Fibroblast of villous mesenchyme (primary cell): ENCODE measurements at places on chromosomes 2 and 18. TPM values are rescaled to one million over a fixed set of nuclear protein-coding genes. Genes with fewer than 3 reads are reported as not detected.

DNA sequence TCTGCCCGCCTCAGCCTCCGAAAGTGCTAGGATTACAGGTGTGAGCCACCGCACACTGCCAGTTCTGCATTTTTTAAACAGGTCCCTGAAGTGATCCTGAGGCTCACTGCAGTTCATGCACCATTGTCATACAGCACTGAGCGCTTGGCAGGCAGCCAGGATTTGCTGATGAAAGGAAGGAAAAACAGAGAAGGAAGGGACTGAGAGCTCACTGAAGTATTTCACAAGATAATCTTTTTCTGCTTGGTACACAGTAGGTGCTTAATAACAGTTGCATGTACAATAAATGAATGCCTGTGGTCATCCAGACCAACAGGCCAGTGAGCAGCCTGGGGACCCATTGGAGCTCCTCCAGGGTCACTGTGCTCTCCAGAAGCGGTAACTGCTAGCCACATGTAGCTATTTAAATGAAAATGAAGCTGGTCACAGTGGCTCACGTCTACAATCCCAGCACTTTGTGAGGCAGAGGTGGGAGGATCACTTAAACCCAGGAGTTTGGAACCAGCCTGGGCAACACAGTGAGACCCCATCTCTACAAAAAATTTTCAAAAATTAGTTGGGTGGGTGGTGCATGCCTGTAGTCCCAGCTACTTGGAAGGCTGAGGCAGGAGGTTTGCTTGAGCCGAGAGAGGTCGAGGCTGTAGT lies 33.1 kb upstream of the SMAD7 start:
- DNase-seq = no peak

DNA sequence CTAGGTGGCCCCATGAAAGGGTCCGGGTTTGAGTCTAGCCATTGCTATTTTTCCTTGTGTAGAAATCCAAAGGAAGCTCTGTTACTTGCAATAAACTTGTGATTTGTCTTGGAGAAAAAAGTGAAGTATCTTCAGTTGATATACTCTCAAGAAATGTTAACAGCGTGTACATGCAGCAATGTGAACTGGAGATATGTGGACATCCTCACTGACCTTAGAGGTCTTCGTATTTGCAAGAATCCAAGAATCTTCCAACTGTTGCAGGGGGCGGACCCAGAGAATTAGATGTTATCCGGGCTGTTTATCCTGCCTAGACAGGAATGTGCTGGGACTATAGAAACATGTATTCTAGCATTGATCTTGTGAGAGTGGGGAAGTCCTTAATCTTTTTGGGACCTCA lies 187.6 kb downstream of the KCNS3 start:
- peak; percentile 78 for DNase-seq

- DNase-seq = no peak
Measured at GRCh38 chr2:75646090-75646582, 447 bp upstream of the MRPL19 start.

DNA sequence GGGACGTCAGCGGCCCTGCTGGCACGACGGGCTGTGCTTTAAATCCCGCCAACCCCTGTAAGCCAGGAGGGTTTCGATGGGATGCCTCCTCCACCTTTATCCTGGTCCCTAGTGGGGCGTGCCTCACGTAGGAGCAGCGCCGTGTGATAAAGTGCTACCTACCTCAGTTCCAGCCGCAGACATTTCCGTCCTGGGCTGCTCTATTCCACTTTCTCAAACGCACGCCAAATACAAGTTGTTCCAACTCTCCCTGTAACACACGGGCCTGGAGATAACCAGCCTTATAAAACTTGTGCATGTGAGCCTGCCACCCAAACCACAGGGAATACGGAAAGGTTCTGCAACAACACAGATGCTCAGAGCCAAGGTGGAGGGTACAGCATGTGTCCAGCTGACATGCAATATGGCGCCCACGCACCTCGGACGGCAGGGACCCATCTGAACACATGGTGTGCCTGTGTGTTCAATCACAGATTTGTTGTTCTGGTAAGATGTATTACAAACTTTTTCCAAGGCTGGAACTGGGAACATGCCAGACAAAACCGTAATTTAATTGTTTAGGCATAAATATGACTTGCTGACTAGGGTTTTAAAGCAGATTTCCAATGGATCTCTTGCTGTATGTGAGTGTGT lies 47.7 kb downstream of the ZNF516 start:
- peak; percentile 64 for DNase-seq

DNA sequence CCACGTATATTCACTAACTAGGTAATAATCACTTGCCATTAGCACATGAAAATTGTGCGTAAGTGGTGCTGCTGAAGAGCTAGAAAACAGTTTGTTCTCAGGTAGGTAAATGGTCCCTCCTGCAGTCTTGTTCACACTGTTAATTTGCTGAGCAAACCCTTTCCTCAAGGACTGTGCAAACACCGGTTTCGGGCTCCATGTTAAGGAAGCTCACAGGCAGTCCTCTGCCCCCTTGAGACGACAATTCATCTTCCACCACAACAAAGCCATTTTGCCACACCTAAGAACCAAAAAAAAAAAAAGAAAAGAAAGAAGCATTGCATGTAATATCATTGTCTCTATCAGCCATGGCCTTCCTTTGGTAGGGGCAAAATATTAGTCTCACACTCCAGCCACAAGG lies 193.9 kb downstream of the BCL11A start:
- no peak for DNase-seq

DNA sequence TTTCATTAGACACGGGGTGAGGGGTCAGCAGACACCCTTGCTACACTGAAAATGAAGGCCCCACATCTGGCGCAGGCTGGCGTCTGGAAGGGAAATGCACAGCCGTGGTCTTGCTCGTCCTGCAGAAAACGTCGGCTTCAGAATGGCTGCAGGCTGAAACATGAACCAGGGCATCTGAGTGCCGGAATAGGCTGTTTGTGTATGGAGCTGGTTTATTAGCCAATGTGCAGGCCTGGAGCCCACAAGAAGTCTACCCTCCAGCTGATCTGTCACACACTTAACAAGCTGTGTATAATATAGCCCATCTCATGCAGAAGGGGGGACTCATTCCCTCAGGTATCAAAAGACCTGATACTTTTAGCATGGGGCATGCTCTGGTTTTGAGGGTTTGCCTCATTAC lies 153.4 kb upstream of the SOX11 start:
- no peak for DNase-seq

GRCh38 chr18:77056344-77057005 lies 76.1 kb downstream of the MBP start:
- no peak for DNase-seq

DNA sequence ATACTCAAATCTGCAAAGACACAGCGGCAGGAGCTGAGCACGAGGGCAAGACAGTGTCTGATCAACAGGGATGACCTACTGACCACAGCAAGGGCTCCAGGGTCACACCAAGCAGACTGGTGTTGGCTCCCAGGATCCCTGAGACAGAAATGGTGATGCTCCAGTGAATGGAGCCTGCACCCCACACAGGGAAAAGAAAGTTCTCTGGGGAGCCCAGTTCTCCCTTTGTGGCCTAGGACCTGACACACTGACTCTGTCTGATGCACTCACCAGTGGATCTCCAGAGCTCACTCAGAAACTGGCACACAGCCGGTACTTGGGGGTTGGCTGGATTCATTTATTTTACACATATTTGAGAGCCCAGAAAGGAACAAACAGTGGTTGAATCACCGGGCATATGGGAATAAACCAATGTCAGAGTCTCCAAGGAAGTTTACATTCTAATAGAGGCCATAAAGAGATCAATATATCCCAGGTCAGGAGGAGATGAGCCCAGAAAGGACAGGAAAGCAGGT lies 215.6 kb upstream of the ARL4C start:
- no peak for DNase-seq

DNA sequence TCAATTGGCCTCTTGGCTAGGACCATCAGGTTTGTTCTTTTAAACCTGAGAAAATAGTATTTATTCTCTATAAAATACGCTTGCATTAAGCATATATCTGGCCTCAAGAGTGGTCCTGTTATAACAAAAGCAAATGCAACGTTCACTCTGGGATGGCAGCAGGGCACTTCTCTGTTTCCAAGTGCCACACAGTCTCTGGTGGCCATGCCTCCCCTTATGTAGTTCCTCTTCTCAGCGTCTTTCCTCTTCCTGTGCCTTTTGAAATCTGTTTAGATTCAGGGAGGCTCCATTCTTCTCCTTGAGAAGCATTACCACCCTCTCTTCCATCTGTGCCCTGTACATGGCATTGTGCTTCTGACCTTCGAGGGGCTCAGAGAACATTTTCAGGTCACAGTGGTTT lies 51.9 kb downstream of the TSHZ1 start:
- no peak for DNase-seq

DNA sequence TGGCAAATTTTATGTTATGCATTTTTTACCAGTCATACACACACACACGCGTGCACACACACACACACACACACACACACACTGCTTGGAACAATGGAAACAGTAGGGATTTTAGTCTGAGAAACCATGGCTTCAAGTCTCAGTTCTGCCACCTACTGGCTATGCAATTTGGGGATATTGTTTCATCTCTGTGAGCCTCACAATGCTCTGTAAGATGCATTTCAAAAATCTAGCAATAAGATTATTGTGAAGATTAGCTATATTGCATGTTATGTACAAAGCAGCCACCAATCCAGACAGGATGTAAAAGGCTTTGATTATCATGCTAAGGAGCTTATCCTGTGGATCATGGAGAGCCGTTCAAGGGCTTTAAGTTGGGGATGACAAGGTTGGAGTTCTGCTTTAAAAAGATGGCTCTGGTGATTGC lies 401.4 kb downstream of the NBAS start:
- peak; percentile 44 for DNase-seq

DNA sequence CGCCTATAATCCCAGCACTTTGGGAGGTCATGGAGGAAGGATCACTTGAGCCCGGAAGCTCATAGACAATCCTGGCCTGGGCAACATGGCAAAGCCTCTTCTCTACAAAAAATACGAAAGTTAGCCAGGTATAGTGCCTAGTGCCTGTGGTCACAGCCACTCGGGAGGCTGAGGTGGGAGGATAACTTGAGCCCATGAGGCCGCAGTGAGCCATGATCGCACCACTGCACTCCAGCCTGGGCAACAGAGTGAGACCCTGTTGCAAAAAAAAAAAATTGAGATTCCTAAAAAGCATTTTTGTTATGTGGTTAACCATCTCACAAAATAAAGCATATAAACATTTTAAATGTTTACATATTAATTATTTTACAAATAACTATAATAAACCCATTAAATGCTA lies 13.9 kb downstream of the PCBP1 start:
- DNase-seq = no peak

- DNase-seq = no peak
Measured at GRCh38 chr18:48770243-48770642, 180.5 kb downstream of the SMAD7 start.

GRCh38 chr18:76553715-76554546 lies 58.9 kb upstream of the ZNF516 start:
- DNase-seq = peak; percentile 80

- peak; percentile 90 for DNase-seq
Measured at GRCh38 chr2:159256159-159256558, 30.3 kb downstream of the WDSUB1 start.

DNA sequence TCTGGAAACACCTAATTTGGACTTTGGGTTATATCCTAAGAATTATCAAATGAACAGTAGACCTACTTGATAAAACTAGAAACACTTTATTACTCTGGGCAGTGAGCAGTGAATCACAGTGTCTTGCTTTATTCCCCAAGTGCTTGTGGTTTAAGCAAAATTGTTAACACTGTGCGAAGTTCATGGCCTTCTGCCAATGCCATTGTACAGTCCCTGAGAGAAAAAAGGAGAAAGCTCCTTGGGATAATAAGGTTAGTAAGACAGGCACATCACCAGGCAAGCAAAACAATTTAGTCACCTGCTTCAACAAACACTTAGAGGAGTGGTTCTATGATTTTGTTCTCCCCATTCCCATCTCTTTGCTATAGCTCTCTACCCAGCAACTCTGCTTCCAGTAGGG lies 39.8 kb downstream of the ADCYAP1 start:
- peak; percentile 30 for DNase-seq

DNA sequence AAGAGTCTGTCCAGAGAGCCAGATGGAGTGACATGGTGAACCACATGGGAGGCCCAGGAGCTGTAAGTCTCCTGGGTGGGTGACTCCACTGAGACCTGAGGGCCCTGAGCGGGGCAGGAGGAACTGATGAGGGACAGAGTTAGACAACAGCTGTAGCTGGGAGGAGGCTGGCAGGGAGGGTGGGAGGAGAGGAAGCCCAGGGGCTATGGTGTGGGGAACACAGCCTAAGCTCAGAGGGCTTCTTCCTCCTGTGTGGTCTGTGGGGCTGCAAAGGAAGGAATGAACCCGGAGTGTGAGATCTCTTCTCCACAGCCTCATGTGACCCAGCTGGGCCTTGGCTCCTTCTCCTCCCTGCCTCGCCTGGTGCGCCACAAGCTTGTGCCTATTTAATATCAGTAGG lies 395.6 kb upstream of the HS6ST1 start:
- no peak for DNase-seq

DNA sequence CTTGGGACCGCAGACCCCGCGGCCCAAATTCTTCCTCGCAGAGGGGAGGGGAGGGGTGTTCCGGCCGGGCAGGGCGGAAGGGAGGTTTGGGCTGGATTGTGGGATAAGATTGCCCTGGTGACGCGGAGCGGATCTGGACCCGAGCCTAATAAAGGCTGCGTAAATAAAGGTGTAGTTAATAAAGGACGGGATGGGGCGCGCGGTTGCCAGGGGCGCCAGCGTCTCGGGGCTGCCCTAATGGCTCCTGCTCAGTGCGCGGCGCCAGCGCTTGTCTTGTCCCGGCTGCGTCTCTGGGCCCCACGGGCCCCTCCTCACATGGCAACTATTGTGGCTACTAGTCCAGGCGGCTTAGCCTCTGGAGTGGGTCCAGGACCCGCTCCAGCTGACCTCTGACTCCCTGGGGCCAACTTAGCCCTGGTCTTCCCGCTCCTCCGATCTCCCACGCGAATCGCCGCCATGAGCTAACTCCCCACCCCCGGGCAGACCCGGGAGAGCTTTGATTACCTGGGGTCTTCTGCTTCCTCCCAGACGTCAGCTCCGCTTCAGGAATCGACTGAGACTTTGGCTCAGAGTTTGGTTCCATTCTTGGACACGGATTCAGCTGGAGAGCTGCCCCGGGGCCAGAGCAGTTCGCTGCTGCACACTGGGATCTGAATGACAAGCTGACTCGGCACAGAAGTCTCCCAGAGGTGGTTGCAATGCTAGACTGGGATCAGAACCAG lies 36.5 kb downstream of the SLC25A52 start:
- DNase-seq = peak; percentile 8

DNA sequence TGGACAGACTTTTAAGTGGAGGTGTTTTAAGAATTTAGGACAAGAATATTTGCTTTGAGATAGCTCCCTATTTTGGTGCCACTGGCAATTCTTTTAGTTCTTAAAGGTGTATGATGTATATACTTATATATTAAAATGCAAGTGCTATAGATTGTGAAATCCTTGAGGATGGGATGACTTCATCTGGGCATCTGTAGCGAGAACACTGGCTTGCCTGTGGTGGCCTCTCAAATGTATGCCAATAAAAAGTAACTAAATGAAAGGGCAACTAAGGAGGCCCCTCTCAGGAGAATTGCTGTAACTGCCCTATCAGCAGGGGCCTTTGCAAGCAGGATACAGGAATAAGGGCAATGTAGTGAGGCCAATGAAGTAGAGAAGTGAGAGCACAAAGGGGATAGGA lies 2.6 kb upstream of the THUMPD2 start:
- DNase-seq = peak; percentile 31

SMPD4 gene
- 20.3 TPM in 2 replicates for total RNA-seq

KRTCAP3 gene
- not detected in 2 replicates for total RNA-seq

SCN1A gene
- total RNA-seq = under 0.01 TPM in 1 of 2 replicates, not detected in the other

PSTPIP2 gene
- 8.7 and 21.2 TPM in 2 replicates for total RNA-seq

TRIP12 gene
- 235 and 335 TPM in 2 replicates for total RNA-seq

TCF23 gene
- total RNA-seq = not detected in 2 replicates

CD207 gene
- total RNA-seq = not detected in 2 replicates

COLEC11 gene
- 0.43 and 1.6 TPM in 2 replicates for total RNA-seq

LBH gene
- total RNA-seq = 548 and 803 TPM in 2 replicates
